ENCODE measurements at places on chromosomes 4 and X.
A peak's percentile ranks its signal among the peaks of the same experiment; 100 is the strongest.

DNA sequence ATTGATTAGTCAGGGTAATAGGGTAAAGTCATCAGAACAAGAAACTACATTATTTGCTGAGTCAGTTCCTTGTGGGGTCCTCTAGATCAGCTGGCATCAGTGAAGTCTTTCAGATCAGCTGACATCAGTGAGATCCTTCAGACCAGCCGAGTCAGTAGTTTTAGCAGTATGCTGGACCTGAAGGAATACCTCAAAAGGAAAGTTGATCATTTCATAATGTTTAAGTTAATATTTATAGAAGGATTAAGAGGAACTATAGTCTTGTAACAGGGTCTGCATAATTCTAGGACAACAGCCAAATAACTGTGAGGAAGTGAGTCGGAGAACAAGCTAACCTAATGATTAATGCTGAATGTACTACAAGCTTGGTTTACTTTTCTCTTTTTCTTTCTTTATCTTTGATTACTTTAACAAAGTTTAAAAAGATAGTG, 958 bp upstream of the UGT2B7 start:
- no peaks in the 10 kb centered on the region for H3K36me3 ChIP-seq
- no peak overlapping the region for H3K4me3 ChIP-seq
- H3K4me1 ChIP-seq = no peaks in the 10 kb centered on the region
- H3K27ac ChIP-seq = no peak overlapping the region

GRCh38 chrX:113157496-113157895, 316.9 kb upstream of the AMOT start:
- H3K4me1 ChIP-seq = no peaks in the 10 kb centered on the region
- no peaks in the 10 kb centered on the region for H3K27me3 ChIP-seq
- no peak overlapping the region for H3K4me3 ChIP-seq
- no peak for DNase-seq
- no peaks in the 10 kb centered on the region for H3K36me3 ChIP-seq
- no peak overlapping the region for H3K27ac ChIP-seq

DNA sequence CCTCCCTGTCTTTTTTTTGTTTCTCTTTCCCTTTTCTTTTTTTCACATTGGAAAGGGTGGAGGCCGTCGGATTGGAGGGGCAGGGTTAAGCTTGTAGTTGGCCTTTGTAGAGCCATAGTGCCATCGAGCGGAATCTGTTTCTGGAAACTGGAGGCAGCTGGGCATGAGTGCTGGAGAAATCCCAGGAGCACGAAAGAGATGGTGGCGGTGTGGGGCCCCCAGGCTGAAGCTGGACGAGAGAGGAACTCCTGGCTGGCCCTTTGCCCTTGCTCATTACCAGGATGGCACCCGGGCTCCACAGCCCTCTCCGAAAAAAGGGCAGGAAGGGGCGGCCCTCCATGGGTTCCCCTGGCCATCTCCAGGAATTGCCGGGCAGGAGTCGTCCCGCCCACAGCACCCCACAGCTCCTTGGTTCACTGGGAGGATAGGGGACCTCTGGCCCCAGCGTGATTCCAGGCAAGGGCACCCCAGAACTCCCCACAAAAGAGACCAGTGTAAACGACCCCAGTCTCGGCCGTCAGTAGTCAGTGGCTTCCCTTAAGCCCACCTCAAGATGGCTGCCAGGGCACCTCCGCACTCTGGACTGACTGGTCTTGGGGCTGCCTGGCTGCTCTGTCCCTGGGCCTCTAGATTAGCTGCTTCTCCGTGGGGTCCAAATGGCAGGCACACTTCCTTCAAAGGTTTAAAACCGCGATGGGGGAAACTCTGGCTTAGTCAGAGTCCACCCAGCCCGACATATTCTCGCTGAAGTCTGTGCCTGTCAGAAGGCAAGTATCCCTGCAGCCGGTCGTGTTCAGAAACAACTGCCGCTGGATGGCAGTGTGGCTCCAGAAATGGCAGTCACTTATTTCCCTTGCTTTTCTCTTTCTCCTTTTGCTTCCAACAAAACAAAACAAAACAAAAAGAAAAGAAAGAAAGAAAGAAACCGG, 74.1 kb downstream of the NBDY start:
- no peaks in the 10 kb centered on the region for H3K36me3 ChIP-seq
- DNase-seq = peak; percentile 38
- peaks cover 24% of the 10 kb centered on the region for H3K4me1 ChIP-seq
- no peaks in the 10 kb centered on the region for H3K27me3 ChIP-seq
- H3K27ac ChIP-seq = peak overlapping the region; percentile 85

GRCh38 chrX:118271775-118272174, 74.1 kb upstream of the WDR44 start:
- H3K27ac ChIP-seq = no peak overlapping the region
- no peak overlapping the region for H3K4me3 ChIP-seq
- H3K36me3 ChIP-seq = no peaks in the 10 kb centered on the region
- DNase-seq = no peak
- H3K27me3 ChIP-seq = no peaks in the 10 kb centered on the region
- no peaks in the 10 kb centered on the region for H3K4me1 ChIP-seq

DNA sequence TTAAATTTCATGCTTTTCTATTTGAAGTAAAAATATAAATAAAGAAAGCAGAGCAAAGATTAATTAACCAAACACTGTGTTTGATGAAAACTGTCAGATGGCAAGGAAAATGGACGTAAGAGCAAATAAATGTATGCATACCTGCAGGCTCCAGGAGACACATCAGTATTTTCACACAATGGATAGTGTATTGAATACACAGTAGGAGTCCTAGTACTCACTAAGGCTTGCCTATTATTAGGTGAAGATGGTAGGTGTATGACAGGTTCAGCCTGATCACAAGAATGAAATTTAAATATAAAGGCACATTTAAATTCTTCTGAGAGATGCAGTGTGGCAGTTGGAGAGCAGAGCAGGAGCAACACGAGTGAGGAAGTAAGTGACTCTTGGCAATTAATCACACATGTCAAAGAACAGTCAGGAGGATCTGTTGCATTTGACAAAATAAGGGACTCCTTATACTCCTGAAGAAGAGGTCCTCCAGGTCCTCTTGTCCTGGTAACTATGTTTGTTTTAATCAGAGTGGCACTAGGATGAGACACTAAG, 106.0 kb upstream of the NDST4 start:
- H3K4me3 ChIP-seq = no peak overlapping the region
- no peak overlapping the region for H3K27ac ChIP-seq
- DNase-seq = no peak
- H3K27me3 ChIP-seq = no peaks in the 10 kb centered on the region
- H3K4me1 ChIP-seq = no peaks in the 10 kb centered on the region

DNA sequence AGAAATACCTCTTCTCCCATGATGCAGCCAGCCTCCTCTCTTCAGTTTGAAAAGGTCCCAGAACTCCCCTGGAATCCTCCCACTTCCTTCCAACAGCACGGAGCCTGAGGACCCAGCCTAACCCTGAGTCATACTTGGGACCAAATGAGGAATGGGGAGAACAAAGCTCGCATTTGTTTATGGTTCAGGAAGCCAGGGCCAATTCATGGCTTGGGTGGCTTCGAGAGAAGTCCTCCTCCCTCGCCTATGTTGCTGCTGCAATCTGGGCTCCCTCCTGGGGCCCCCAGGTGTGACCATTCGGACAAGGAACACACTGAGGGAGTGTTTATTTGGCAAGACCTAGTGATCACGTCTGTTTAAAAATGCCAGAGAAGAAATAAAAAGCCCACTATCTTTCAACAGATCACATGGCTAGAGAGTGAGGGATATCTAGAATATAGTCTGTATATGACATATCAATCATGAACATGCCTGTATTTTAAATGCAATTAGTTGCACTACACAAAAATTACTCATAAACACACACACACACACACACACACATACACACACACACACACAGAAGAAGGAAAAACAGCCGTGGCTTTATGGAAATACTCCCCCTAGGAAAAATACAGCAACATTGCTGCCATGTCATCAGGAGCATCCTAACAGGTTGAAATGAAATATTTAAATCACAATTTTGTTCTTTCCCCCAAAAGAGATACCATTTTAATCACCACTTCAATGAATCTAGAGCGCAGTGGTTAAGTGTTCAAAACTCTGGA, 155.7 kb upstream of the MAP3K15 start:
- DNase-seq = no peak
- peak overlapping the region; percentile 34 for H3K27ac ChIP-seq
- H3K36me3 ChIP-seq = no peaks in the 10 kb centered on the region
- H3K4me1 ChIP-seq = no peaks in the 10 kb centered on the region
- no peak overlapping the region for H3K4me3 ChIP-seq

DNA sequence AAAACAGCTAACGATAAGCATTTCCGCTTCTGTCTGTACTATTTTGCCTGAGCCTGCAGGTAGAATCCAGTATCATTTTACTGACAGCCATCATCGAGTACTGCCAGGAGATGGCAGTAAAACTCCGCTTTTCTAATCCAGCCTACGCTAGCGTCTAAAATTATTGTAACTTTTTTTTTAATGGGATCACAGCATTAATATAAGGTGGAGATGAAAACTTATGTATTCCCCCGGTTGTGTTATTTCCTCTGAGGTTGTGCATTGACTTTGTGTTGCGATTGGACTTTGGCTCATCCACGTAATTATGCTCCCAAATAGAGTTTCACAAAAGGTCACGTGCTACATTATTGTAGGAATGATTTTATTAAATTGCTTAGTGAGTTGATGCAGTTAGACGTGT, 248.1 kb downstream of the C4orf33 start:
- H3K4me1 ChIP-seq = no peaks in the 10 kb centered on the region
- H3K4me3 ChIP-seq = no peak overlapping the region

DNA sequence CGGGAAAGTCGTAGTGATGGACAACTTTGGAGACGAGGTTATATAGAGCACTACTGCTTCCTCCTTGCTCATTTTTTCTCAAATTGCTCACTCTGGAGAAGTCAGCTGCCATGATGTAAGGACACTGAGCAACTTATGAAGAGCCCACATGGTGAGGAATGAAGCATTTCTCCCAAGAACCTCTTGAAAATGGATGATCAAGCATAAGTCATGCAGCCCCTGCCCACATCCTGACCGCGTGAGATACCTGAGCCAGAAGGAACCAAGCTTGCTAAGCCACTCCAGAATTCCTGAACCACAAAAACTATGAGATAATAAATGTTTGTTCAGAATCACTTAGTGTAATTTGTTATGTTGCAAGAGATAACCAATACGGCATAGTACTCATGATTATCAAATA, 42.8 kb downstream of the PDE5A start:
- no peaks in the 10 kb centered on the region for H3K27me3 ChIP-seq
- no peak overlapping the region for H3K27ac ChIP-seq
- H3K36me3 ChIP-seq = no peaks in the 10 kb centered on the region
- DNase-seq = no peak
- H3K4me3 ChIP-seq = no peak overlapping the region
- H3K4me1 ChIP-seq = peaks cover 28% of the 10 kb centered on the region

DNA sequence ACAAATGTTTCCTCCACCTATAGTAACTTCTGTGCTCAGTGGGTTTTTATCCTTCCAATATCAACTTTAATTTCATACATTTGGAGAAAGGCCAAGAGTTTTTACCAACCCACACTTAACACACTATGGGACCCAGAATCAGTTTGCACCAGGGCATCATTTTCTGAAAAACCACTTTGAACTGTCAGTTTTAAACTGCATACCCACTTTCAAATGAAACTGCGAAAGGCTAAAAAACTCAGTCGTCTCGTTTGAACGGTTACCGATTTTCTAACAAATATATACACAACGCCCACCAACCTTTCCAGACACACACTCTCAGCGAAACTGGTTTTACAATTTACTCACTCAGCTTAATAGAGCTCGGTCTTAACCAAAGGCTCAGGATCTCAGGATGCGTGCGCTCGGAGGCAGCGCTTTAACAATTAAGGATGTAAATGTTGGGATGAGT, 376 bp downstream of the ABCG2 start:
- H3K27ac ChIP-seq = no peak overlapping the region
- H3K4me3 ChIP-seq = peak overlapping the region; percentile 71
- no peaks in the 10 kb centered on the region for H3K4me1 ChIP-seq
- DNase-seq = no peak
- peaks cover 4% of the 10 kb centered on the region for H3K27me3 ChIP-seq
- H3K36me3 ChIP-seq = no peaks in the 10 kb centered on the region

GRCh38 chr4:15202481-15202880, 200.2 kb downstream of the CPEB2 start:
- no peak for DNase-seq
- H3K4me3 ChIP-seq = no peak overlapping the region
- no peak overlapping the region for H3K27ac ChIP-seq
- no peaks in the 10 kb centered on the region for H3K4me1 ChIP-seq
- H3K27me3 ChIP-seq = no peaks in the 10 kb centered on the region

- no peaks in the 10 kb centered on the region for H3K4me1 ChIP-seq
- peaks cover 3% of the 10 kb centered on the region for H3K27me3 ChIP-seq
- no peak for DNase-seq
- no peaks in the 10 kb centered on the region for H3K36me3 ChIP-seq
Measured at GRCh38 chrX:153514259-153514658, 3.2 kb upstream of the ATP2B3 start.

DNA sequence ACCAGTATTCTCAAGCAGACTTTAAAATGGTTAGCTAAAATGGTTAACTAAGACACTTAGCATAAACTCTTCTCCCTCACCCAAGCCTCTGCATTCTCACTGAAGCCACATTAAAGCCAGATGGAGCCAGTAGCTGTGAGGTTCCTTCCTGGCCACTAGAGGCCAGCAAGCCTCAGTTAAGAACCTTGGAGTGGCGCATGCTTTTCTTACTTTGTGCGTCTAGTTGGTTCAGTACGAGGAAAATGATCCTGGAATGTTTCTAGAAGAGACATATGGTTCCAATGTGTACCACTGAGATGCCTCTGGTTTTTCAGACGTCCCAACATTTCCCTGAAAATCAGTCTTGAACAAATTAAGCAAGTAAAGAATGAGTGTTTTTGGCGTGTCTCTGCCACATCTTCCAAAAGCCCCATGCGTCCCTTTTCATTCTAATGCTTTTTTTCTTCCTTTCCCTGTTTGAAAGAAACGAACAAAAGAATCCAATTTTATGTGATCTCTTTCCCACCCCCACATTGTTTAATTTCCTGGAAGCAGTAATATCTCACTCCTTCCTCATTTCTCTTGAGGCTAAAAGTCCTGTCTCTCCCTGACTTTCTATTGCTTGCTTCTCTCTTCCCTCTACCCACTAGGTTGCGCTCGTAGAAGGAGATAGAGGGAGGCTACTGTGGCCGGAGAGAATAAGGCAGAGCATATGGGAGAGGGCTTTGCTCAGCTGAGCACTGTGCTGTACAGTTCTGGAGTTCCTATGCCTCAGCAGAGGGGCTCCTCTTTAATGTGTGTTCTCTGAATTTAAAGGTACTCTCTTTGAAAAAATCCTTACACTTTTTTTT, 82.9 kb upstream of the TAB3 start:
- no peaks in the 10 kb centered on the region for H3K27me3 ChIP-seq
- no peaks in the 10 kb centered on the region for H3K36me3 ChIP-seq
- DNase-seq = no peak
- no peak overlapping the region for H3K27ac ChIP-seq
- no peaks in the 10 kb centered on the region for H3K4me1 ChIP-seq
- H3K4me3 ChIP-seq = no peak overlapping the region

GRCh38 chr4:102348701-102349100, 3.4 kb upstream of the SLC39A8 start:
- no peak overlapping the region for H3K4me3 ChIP-seq
- H3K36me3 ChIP-seq = no peaks in the 10 kb centered on the region
- no peak for DNase-seq
- H3K4me1 ChIP-seq = peaks cover 4% of the 10 kb centered on the region

GRCh38 chr4:63583561-63583960, 825.7 kb downstream of the TECRL start:
- DNase-seq = no peak
- H3K27me3 ChIP-seq = no peaks in the 10 kb centered on the region
- no peaks in the 10 kb centered on the region for H3K36me3 ChIP-seq
- no peak overlapping the region for H3K4me3 ChIP-seq
- no peak overlapping the region for H3K27ac ChIP-seq

Measured in gastrocnemius medialis (tissue), 4 donors.